Stimulated activated CD4-positive, alpha-beta T cell treated with anti-CD3 and anti-CD28 coated beads, TNF-alpha, amount 100 ng/mL, for 4 hours (primary cell): ENCODE measurements at places on chromosomes 5 and 9.

DNA sequence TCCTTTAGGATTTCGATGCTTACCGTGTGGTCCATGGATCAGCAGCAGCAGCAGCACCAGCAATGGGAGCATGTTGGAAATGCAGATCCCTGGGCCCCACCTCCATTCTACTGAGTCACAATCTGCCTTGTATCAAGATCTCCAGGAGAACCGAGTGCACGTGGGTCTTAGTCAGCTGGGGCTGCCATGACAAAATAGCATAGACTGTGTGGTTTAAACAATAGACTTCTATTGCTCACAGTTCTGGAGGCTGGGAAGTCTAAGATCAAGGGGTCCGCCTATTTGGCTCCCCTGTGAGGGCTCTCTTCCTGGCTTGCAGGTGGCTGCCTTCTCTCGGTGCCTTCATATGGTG, 1.3 kb upstream of the PROP1 start:
- DNase-seq, result no peak

DNA sequence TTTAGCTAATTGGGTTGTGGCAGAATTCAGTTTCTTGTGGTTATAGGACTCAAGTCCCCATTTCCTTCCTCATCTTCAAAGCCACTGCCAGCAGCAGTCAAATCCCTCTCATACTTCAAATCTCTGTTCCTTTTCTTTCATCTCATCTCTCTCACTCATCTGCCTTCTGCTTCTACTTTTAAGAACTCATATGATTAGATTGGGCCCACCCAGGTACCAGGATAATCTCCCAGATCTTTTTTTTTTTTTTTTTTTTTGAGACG, 8.0 kb upstream of the REEP5 start:
- no peak for DNase-seq

- no peak for DNase-seq
These were observed 14.1 kb downstream of the FBXL17 start for GRCh38 chr5:108367679-108368334.

- no peak for DNase-seq
These were observed 37.5 kb downstream of the NEK6 start for GRCh38 chr9:124295159-124295794.

DNA sequence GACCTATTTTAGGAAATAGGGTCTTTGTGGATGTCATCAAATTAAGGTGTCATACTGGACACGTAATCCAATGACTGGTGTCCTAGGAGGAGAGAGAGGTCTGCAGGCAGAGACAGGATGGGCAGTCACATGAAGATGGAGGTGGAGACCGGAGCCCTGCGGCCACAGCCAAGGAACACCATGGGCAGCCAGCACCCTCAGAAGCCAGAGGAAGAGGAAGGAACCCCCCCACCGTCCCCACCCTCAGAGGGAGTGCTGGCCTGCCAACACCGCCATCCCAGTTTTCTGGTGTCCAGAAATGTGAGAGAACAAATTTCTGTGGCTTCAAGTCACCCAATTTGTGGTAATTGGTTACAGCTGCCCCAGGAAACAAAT, 88.3 kb downstream of the NSUN2 start:
- no peak for DNase-seq

DNA sequence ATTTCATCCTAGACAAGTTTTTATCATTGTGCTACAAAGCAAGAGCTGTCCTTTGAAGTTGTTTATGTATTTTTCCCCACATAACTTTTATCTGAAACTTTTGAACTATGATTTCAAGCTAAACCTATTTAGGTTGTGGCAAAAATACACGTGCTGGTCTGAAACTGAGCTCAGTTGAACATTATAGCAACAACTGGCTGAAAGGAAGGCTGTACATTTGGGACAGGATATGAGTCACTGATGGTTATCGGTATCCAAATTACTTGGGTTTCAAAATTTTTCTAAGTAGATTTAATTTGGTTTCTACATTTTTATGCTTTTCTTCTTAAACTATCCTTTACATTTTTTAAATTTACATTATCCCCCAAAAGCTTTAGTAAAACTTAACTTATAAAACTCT, 627.3 kb upstream of the NUDT12 start:
- DNase-seq, result no peak

GRCh38 chr5:80592761-80593160, 22.7 kb upstream of the ANKRD34B start:
- no peak for DNase-seq

DNA sequence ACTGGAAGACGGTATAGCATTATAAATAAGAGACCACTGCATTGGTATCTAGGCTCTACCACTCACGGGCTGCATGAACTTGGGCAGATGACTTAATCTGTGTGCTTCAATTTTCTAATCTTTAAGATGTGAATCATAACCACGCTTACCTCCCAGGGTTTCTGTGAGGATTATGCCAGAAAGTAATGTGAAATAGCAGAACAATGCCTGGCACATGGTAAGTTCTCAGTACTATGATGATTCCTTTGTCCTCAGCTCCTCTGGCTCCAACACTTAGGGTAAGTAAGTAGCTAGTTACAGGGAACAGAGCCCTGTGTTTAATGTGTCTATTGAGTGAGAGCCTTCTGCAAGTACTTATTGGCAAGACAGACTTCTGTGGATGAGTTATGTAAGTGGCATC, 31.1 kb downstream of the POU4F3 start:
- no peak for DNase-seq

GRCh38 chr9:129811967-129812363, 9.0 kb downstream of the TOR1B start:
- no peak for DNase-seq

GRCh38 chr5:86314951-86315350, 302.8 kb upstream of the COX7C start:
- DNase-seq, result no peak

- DNase-seq, result no peak
These were observed 81.0 kb downstream of the WWC1 start for GRCh38 chr5:168372356-168372946.
